ENCODE measurements at places on chromosomes 2 and 18.

- DNase-seq, result no peak
Measured at GRCh38 chr18:56207989-56208388, 430.4 kb downstream of the TXNL1 start.

- DNase-seq, result no peak
Measured at GRCh38 chr2:126239320-126239955, 416.5 kb upstream of the GYPC start.

GRCh38 chr18:79684283-79684631 lies 4.7 kb downstream of the CTDP1 start:
- no peak for DNase-seq

DNA sequence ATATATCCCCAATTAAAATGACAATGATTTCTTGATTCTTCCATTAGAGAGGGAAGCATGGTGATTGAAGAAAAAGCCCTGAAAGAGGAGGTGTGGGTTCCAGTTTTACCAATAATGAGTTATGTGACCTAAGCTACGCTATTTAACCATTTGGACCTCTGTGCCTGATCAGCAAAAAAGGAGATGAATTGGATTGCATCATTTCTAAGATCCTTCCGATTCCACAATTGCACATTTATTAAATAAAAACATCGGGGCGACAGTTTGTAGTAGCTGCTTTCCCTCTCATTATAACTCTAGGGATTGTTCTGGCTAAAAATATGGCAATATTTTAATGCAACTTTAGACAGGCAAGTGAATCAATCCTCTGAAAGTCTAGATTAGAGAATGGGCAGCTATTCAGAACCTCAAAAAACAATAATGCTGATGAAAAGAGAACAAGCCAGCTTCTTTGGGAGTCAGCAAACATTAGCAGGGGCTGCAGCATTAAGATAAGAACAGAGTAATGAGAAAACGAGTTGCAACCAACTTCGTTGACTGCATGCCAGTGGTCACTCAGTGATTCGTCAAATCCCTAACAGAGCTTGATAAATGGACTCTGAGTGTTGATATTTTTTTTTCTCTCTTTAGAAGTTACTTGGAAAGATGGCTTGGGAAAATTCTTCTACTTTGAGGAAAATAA lies 301.2 kb downstream of the AGPS start:
- no peak for DNase-seq

DNA sequence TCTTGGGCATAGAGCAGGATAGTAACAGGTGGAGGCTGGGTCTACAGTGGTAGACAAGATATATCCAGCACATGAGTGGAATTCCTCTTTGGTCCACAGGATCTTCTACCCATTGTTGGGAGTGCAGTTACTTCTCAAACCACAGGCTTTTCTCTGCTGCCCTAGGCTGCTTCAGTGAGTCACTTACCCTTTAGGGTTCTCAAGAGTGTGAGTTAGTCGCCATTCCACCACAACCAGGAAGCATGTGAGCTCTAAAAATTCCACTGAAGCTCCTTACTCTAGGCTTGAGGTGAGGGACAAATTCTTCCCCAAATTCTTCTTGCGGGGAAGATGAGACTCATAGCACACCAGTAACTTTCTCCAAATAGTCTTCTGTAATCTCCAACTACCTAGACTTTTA lies 189.4 kb downstream of the PLCL1 start:
- no peak for DNase-seq

GRCh38 chr18:45662468-45662867 lies 47.2 kb downstream of the SLC14A2 start:
- no peak for DNase-seq

- DNase-seq, result no peak
Measured at GRCh38 chr2:158647436-158648231, 147.5 kb upstream of the DAPL1 start.

DNA sequence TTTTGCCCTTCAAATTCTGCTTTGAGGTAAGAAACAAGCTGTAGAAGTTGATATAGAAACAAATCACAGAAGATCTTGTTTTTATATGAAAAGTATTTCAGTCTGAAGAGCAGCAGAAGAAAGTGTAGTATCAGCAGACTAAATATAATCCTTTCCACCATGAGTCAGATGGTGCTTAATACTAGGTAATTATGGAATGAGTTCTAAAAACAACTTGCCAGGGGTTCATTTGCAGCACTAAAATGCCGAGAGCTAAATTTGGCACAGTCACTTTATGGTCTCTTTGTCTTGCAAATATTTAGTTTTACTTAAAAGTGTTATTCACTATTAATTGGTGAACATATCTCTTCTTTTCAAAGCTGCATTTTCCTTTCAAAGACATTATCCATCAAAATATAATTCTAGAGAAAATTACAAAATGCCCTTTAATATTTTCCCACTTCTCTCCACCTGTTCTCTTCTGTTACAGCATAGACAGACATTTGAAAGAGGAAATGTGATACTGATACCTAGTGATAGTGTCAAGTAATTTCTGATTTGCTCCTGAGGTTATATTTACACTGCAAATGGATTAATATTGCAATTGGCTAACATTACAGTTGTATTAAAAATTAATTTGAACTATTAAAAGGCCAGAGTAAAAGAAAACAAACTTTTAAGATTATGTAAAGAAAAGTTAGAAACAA lies 5.3 kb downstream of the MYL1 start:
- DNase-seq, result no peak

DNA sequence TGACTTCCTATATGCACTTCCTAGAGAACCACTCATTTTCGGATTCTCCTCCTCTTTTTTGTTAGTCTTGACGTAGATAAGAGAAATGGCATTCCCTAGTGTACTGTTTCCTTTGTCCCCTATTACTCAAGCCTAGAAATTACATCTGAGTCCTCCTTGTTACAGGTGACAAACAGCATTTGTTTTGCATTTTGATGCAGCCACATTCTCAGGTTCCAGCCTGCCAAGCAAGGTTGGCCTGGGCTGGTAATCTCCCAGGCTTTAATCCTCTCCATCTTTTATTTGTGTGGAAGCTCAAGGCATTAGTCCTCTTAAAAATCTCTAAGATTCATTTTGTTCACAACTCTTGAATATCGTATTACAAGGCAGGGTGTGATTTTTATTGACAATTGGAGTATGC lies 318.0 kb upstream of the NRP2 start:
- DNase-seq, result no peak

DNA sequence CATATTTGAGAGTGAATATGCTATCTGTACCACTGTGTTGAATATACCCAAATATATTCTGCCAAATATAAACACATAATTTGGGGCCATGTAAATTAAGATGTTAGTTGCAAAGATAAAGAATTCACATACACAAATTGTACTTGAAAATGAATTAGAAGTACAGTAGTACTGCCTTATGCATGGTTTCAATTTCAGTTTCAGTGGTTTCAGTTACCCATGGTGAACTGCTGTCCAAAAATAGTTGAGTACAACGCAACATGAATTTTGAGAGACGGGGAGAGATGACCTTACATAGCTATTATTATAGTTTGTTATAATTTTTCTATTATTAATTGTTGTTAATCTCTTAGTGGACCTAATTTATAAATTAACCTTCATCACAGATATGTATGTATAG lies 1313.0 kb upstream of the FAM98A start:
- no peak for DNase-seq

DNA sequence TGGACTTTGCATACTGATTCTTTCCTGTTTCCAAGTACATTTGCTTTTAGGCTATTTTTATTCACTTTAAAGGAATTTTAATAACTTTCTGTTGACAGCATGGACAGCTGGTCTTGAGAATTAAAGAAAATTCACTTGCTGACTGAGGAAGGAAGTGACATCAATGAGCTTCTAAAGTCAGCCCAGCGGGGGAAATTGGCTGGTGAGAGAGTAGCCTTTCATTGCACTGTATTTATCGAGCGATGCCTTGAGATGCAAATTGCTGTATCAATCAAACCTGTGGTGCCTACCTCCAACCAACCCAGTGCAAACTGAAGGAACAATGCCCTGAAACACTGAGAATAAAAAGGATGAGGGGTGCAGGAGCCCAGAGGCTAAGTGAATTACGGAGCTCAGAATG lies 91.4 kb upstream of the AQP4 start:
- no peak for DNase-seq

- DNase-seq, result no peak
Measured at GRCh38 chr2:37679072-37679695, 7.7 kb upstream of the CDC42EP3 start.

DNA sequence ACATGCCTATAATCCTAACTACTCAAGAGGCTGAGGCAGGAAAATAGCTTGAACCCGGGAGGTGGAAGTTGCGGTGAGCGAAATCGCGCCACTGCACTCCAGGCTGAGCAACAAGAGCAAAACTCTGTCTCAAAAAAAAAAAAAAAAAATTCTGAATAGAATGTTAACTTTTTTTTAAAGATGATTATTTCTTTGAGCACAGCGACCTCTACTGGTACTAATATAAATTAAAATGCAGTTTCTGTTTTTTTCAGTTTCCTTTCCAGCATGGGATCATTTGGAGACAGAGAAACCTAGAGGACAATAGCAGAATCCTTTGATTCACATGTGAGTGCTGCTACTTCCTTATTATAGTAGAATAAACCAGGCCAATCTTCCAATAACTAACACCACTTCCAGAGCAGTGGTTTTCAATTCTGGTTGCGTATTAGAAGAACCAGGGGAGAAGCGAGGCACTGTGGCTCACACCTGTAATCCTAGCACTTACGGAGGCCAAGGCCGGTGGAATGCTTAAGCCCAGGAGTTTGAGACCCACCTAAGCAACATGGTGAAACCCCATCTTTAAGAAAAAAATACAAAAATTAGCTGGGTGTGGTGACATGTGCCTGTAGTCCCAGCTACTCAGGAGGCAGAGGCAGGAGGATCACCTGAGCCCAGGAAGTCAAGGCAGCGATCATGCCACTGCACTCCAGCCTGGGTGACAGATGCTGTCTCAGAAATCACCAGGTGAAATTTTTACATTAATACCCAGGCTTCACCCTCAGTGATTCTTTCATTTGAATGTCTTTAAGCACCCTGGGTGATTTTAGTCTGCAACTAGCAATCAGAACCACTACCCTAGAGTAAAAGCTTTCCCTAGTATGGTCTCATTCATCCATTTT lies 10.1 kb downstream of the SRSF7 start:
- no peak for DNase-seq

DNA sequence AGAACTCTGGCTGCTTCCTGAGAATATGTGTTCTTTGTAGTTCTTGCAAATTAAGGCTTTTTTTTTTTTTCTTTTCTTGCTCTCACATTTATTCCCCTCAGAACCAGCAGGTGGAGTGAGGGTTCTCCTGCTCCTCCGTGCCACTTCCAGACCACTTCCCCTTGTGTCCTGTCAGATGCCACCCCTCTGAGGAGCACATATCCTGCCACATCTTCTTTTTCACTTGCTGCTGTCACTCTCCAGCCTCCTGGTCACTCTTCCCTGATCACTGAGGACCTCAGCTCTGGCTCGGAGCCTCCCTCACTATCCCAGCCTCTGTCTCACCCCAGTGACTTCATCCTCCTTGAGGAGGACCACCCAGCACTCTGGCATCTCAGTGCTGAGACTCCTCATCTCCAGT lies 100.5 kb downstream of the TACR1 start:
- no peak for DNase-seq

DNA sequence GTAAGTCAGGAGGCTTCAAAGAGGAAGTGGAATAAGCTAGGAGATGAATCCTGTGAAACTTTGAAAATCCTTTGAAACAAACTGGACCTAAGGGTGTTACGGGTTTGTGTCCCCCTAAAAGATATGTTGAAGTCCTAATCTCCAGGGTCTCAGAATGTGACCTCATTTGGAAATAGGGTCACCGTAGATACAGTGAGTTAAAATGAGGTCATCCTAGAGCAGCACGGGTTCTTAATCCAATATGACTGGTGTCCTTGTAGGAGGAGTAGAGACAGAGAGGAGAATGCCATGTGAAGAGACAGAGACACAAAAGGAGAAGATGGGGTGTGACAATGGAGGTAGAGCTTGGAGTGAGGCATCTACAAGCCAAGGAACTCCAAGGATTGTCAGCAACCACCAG lies 26.9 kb upstream of the NEB start:
- no peak for DNase-seq

GRCh38 chr2:102780467-102780866 lies 18.6 kb downstream of the TMEM182 start:
- no peak for DNase-seq

GRCh38 chr2:208268156-208268952 lies 2.3 kb downstream of the PIKFYVE start:
- no peak for DNase-seq

DNA sequence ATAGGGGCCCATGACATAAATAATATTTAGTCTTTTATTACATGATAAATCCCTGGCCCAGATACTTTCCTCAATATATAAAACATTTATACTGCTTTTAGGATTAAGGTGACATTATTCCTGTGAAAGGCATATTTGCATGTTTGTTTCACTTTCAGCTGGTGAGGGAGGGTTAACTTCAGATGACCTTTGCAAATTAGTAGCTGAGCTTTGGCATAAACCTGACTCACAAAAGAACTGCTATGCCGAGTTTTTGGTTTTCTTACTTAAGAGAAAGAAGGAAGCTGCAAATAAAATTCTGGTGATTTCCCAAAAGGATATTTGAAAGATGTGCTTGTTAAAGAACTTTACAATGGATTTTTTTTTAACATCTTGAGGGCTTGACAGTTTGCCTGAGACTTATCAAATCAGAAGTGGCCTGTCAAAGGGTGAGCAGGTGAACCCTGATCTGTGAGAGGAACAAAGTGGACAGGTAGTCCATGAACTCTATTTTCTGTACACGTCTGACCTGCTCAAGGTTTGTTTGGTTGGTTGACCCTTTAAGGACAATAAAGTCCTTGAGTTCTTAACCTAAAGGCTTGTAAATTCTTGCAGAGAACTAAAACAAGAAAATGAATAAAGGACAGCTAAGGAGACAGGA lies 93.5 kb downstream of the FAM124B start:
- no peak for DNase-seq

GRCh38 chr2:63399156-63399555 lies 189.1 kb downstream of the WDPCP start:
- DNase-seq, result no peak

DNA sequence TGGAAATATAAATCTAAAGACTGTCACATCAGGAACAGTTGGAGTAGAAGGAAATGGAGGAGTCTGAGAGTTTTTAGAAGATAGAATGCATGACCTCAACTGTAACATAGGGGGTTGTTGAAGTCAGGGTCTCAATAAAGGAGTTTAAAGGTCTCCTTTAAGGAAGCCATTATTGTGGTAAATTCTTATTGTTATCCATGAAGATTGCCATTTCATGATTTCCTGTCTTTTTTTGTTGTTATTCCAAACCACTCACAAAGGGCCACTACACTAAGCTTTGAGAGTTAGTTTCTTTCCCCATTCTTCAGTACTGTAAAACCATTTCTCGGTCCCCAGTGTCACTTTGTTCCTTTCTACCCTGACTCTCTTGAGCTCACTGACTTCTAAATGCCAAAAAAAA lies 134.0 kb downstream of the DTNA start:
- DNase-seq, result no peak

- no peak for DNase-seq
Measured at GRCh38 chr2:206231669-206232286, 42.7 kb upstream of the ZDBF2 start.

- DNase-seq, result no peak
Measured at GRCh38 chr18:45568017-45568416, 47.3 kb upstream of the SLC14A2 start.

All from esophagus squamous epithelium (tissue), 5 donors.